ENCODE measurements at places on chromosomes 4 and X.

GRCh38 chrX:18647621-18648020 is 24.3 kb downstream of the RS1 start:
- DNase-seq = no peak

DNA sequence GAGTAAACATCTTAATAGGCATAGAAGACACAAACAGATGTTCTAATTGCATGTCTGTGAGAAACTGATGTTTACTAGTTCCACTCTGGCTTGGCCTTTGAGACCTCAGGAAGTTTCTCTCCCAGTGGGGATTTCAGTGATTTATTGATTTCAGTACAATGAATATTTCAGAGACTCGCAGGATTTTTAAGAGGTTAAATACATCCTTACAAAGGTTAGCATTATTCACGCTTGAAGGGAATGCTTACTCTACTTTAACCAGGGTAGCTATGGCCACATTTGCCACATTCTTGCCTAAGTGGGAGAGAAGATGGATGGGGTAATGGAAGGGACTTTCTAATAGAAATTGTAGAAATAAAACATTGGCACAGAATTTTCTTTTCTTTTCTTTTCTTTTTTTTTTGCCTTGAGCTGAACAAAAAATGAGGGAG is 480.1 kb downstream of the SPRY1 start:
- no peak for DNase-seq

DNA sequence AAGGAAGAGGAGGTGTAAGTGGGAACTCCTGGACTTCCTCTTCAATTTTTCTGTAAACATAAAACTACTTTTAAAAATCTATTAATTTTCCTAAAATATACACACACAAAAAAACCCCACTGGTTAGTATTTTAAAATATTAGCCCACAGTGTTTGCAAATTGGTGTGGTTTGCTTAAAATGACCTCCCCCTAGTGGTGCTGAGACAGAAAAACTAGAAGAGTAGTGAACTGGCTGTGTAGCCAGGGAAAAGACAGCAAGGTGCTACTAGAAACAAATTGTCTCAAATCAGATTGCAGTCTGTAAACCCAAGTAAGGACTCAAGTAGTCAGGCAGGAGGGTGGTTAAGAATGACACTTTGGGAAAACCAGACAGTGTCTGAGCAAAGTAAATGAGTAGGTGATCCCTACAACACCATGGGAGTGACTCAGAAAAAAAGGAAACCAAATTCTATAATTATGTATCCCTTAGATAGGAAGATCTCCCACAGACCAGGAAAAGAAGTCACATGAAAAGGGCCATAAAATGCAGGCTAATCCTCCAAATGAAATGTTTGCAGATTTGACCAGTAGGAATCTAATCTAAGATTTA is 26.0 kb downstream of the AMTN start:
- no peak for DNase-seq

DNA sequence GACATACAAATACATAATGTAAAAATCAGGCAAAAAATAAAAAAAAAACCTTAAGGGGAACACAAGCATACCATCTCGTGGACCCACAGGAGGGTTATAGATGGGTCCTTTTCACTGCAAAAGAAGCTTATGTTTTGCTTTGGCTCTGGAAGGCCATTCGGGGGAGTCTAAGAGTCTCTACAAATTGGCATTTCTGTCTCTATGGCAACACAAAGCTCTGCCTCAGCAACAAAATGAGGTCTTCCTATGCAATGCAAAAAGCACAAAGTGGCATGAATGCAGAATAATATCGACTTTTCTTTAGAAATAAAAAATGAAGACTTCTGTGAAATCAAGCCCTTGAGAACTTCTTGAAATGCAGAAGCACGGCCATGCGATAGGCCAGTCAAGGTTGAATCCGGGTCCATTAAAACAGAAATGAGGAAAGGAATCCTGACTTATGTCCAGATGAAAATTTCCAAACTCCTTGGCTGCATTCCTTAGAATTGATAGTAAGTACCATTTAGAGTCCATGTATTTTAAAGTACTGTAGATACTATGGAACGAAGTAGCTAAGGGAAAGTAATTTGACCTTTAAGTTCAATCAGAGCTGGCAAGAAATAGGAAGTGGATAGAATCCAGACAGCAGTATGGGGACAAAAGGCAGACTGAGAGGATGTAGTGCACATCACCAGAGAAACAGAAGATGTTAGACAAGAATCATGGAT is 63.7 kb upstream of the PDLIM3 start:
- no peak for DNase-seq

DNA sequence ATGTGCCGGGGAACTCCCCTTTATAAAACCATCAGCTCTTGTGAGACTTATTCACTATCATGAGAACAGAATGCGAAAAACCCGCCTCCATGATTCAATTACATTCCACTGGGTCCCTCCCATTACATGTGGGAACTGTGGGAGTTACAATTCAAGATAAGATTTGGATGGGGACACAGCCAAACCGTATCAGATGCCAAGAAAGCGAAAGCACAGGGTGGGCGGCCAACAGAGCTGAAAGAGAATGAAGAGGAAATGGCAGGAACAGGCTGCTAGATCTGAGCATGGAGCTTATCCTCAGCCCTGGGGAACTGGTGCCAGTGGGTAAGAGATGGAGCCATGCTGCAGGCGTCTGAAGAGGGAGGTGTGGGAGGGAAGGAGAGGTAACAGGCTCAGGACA is 117.7 kb upstream of the PNPLA4 start:
- no peak for DNase-seq

DNA sequence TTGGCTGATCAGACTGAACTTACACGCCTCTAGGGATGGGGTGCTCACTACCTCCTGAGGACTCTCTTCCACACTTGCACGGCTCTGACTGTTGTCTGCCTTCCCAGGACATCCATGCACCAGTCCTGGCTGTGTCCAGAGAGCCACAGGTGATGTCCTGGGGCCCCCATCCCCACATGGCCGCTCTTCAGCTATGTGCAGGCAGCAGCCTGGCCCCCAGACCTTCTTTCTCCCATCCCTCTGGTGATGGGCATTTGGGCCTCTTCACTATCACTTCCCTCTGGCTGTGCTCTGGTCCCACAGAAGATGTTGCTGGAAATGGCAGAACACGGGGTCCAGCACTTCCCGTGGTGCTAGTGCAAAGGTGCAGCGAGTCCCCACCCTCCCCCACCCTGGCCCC is 40.9 kb upstream of the HMX1 start:
- DNase-seq = no peak

- DNase-seq = no peak
Measured at GRCh38 chrX:9614016-9614415, 149.2 kb downstream of the TBL1X start.

GRCh38 chr4:41646862-41647261 is 101.7 kb downstream of the PHOX2B start:
- no peak for DNase-seq

GRCh38 chrX:30304866-30305265 is 4.3 kb downstream of the NR0B1 start:
- DNase-seq = no peak

GRCh38 chr4:148341980-148342800 is 100.0 kb downstream of the NR3C2 start:
- DNase-seq = no peak

- no peak for DNase-seq
Measured at GRCh38 chrX:153672531-153673427, 834 bp downstream of the PNCK start.

- no peak for DNase-seq
Measured at GRCh38 chr4:173538148-173538908, 8.3 kb upstream of the HAND2 start.

- no peak for DNase-seq
Measured at GRCh38 chrX:47843363-47843762, 6.7 kb downstream of the ZNF81 start.

DNA sequence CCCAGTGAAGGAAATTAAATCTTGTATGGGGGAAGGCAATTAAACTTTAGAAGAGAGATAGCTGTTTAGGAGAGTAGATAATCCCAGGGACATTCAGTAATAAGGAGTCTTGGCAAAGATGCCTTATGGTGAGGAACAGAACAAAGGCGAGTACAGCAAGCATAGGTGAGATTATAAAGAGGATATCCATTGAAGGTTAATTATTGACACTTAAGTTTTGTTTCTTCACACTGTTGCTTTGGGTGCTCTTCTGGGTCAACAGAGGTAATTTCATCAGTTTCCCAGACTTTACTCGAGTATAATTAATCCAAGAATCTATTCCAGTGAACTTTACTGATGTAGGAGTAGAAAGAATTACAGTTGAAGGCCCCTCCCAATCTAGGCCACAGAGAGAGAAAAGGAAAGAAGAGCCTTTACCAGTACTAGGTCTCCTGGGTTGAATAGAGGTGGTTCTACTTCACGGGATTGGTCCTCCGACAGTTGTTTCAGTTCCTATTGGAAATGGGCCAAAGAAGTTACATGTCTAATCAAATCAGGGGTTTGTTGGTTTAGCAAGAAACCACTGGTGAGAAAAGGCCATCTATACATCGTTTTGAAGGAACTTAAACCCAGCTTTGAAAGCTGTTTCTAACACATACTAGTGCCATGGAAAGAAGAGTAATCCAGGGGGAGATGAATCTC is 27.2 kb downstream of the EPGN start:
- no peak for DNase-seq

DNA sequence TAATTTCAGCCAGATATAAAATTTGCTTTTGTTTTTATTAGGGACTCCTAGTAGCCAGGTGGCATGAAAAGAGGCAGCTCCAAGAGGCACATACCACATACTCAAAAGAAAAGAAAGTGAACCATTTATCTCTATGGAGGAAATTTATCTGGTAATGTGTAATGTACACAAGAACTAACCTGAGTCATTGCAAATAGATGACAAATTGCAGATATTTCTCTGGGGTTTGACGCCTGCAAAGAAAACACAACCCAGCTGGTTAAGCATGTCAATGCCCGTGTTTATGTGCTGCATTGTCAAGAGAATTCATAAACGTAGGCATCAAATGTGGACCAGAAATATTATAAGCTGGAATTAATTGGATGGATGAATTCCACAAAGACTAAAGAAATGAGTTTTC is 46.9 kb upstream of the PHKA2 start:
- no peak for DNase-seq

DNA sequence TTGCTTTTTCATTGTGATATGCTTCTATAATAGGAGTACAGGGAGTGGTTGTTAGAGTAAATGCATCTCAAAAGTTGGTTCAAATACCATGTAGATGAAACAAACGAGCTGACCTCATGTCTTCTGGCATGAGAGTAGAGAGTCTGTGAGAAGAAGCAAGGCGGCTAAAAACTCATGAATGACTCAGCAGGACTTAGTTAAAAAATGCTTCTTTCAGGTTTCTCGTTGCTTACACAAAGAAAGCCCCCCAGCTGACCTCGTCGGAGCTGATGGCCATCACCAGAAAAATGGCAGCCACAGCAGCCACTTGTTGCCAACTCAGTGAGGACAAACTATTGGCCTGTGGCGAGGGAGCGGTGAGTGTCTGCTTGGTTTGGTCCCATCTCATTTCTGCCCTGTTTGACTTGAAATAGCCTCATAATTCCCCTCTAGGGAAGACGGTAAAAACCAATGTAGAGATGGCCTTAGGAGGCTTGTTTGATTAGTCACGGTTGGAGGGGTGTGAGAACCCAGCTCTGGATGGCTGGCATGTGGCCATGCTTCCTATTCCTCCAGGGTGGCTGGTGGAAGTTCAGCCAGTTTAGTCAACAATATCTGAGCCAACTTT is 14.5 kb downstream of the AFP start:
- no peak for DNase-seq

GRCh38 chr4:17866810-17867209 is 56.0 kb downstream of the NCAPG start:
- DNase-seq = no peak

DNA sequence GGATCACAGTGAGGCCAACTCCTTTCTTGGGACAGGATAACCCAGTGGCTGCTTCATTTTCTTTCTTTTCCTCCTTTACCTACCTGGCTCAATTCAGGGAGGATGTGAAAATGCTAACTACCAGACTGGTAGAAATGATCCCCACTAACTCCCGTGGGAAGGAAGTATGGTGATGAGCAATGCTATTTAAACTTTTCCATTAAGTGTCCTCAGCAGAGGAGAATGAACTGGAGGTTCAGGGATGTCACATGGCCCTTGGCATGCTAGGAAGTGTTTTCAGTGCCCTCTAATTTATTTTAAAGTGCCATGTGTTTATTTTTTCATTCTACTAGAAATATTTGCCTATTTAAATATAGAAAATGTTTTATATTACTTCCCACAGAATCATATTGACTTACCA is 363.9 kb downstream of the PPP3CA start:
- no peak for DNase-seq

DNA sequence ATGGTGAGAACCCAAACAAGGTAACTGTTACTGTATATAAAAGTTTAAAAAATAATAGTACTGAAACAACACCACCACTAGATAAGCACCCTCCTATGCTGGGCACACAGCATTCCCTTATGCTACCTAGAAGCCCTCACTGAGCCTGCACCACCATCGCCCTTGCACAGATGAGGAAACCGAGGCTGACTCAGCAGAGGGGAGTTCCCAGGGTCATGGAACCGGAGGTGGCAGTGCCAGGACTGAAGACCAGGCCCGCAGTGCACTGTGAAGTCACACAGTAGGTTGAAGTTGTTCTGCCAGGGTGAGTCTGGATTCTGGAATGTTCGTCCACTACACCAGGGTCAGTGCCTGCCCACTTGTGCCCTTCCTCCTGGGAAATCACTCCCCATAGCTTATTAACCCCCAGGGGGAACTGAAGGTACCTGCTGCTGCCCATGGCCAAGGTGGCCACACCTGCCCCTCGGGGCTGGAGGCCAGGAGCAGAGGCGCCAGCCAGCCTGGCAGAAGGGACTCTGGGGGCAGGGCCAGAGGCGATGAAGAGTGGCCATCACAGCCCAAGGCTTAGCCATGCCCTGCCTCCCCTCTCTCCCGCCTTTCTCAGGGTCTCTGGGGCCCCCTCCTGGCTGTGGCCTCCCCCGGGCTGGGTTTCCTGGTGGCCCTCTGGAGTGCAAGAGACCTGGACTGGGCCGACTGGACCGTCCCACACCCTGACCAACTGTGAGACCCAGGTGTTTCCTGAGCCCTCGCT is 15.1 kb upstream of the ABLIM2 start:
- DNase-seq = no peak

- DNase-seq = no peak
Measured at GRCh38 chr4:150782921-150783320, 201.0 kb downstream of the MAB21L2 start.

DNA sequence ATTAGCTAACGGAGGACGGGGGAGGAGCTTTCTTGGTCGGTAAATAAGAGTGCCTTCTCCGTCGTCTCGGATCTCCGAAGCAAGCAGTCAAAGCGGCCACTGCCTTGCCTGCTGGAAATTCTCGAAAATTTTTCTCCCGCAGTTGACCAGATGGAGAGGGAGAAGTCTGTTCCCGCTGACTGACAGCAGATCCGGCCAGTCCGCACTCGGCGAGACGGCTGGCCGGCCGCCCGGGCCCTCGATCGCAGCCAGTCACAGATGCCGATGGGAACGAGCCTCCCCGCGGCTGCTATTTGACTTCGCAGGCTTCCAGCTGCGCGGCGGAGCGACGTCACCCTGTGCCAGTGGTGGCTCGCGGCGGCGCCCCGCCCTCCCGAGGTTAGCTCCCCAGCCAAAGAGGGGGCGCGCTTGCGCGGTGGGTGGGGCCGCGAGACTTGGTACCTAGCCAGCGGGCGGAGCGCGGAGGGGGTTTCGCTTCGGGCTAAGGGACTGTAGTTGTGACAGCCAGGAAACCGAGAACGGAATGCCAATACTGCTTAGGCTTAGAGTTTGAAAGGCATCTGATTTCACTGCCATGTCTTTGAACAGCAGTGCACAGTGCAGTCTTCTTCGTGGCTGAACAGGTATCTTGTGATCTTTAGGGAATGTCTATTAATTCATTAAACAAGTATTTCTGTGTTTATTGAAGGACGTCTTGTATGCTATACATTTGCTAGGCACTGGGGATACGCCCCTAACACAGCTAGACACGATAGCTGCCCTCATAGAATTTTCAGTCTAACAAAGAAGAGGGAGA is at the start of gene PPM1K:
PPM1K (minus strand) TSS at position 123 of the 796 bp plus-strand sequence. CDS start 5,978 bp downstream, outside the sequence.
- DNase-seq = peak; percentile 99

GRCh38 chr4:183909187-183909586 is 4.1 kb downstream of the STOX2 start:
- no peak for DNase-seq
